D721Med (cell line): ENCODE measurements at places on chromosomes 4 and X.

DNA sequence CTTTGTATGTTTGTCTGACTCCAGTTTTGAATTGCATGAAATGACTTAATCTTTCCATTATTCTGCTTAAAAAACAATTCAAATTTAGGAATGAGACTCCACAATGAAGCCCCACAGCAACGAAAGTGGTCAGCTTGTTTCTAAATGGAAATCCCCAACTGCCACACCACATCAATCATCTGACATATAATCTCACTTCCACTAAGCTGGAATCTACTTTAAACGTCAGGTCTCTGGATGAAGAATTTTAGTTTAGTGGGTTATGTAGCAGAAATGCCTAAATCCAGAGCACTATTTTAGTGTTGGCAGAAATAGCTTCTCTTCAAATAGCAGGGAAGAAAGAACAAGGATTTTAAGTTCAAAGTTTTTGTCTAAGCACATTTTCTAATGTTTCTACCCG lies 1.7 kb upstream of the BMP2K start:
- no peak for DNase-seq

DNA sequence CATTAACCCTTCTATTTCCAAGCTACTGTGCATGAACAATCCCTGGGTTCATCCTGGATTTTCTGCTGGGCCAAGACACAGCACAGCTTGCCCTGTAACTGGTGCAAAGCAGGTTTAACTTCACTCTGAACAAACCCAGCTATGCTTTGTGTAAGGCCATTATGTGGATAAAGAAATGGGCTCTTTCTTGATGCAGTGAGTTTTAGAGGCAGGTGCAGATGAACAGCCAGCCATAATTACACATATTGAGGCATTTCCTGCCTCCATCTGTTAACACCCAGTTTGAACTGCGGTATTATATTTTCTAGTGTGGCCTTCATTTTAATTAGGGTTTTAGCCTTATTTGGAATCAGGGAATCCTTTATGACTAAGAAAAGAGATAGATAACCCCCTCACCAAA lies 68.7 kb upstream of the ARX start:
- no peak for DNase-seq

DNA sequence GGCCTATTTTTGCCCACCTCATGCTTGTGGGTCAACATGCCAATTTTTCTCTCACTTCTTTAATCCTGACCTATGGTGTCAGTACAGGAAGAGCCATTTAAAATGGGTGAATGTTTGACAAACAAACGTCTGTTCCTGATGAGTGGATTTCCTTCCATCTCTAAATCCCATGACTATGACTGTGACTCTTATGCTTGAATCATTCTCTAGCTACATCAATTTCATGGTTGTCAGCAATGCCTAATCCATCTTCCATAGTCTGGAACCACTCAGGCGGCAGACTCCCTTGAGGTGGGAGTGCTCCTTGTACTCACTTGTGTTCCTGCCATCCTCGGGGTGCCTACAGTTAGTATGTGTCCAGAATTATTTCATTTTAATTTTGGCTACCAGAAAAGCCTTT lies 194.9 kb upstream of the RPS6KA3 start:
- DNase-seq, result no peak

GRCh38 chrX:45788941-45789348 lies 588.3 kb upstream of the DIPK2B start:
- no peak for DNase-seq

DNA sequence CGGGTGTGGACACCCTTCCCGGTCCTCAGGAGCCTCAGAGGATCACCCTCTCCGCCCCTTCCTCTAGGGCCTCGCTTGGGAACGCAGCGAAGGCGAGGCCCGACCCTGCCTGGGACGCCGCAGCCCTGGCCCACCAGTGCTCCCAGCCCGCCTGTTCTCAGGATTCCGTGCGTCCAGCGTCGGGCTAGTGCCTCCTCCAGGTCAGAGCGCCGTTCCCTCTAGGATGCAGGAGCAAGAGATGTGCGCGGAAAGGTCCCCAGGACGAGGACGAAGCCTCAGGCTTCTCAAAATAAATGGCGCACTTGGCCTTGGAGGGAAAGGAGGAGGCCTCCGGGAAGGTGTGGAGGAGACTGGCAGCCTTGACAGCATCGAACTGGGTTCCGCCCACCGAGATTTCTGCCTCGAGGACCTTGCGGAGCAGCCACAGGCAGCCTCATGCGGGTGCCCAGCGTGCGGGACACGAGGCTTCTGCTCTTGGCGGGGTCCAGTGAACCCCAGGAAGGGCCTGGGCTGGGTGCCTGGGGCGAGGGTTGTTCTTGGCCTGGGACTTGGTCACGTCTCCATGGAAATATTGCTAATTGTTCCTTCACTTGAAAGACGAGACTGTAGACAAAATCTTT lies 35.1 kb downstream of the PITX2 start:
- DNase-seq, result no peak
